Stimulated activated CD4-positive, alpha-beta T cell treated with anti-CD3 and anti-CD28 coated beads, TNF-alpha, amount 100 ng/mL, for 1 hour (primary cell): ENCODE measurements at places on chromosomes 4 and X.

DNA sequence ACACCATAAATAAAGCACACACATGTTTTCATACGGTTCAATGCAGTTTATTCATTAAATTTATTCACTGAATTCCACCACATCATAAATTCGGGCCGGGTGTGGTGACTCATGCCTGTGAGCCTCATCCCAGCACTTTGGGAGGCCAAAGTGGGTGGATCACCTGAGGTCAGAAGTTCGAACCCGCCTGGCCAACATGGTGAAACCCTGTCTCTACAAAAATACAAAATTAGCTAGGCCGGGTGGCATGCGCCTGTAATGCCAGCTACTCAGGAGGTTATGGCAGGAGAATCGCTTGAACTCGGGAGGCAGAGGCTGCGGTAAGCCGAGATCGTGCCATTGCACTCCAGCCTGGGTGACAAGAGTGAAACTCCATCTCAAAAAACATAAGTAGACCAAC lies 131.6 kb downstream of the PDS5A start:
- DNase-seq, result no peak

GRCh38 chr4:35966566-35966965 lies 277.7 kb downstream of the ARAP2 start:
- no peak for DNase-seq

- no peak for DNase-seq
These were observed at the start of gene AR for GRCh38 chrX:67543818-67544217. TSS of gene AR (plus strand) at chrX:67544021. CDS start at chrX:67545147, 1,126 bp downstream.

- DNase-seq, result no peak
These were observed 1222.0 kb upstream of the PRKX start for GRCh38 chrX:4935401-4935800.

GRCh38 chr4:151887816-151888180 lies 127.0 kb upstream of the GATB start:
- no peak for DNase-seq

- no peak for DNase-seq
These were observed 831.3 kb downstream of the NLGN4X start for GRCh38 chrX:5397409-5397808.

GRCh38 chr4:74037076-74037955 lies 1.2 kb downstream of the CXCL3 start:
- no peak for DNase-seq

- DNase-seq, result no peak
These were observed 7.6 kb downstream of the PDE6B start for GRCh38 chr4:632926-633325.

- DNase-seq, result no peak
These were observed 18.9 kb upstream of the ABLIM2 start for GRCh38 chr4:8177552-8177951.

DNA sequence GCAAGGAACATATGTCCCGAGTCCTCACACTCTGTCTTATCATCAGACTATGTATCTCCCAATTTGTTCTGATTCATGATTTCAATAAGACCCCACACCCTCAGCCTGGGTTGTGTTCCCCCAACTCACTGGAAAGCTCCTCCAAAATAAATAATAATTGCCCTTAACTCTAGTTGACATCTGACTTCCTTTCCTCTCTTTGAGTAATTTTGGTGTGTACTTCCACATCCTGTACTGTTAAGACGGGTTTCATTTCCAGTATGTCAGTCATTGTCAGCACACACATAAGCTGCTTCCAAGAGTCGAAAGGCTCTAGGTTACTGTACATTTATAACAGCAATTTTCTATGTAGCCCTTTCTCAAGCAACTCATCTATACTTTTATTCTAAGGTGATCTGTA lies 52.2 kb upstream of the C1QTNF7 start:
- no peak for DNase-seq

DNA sequence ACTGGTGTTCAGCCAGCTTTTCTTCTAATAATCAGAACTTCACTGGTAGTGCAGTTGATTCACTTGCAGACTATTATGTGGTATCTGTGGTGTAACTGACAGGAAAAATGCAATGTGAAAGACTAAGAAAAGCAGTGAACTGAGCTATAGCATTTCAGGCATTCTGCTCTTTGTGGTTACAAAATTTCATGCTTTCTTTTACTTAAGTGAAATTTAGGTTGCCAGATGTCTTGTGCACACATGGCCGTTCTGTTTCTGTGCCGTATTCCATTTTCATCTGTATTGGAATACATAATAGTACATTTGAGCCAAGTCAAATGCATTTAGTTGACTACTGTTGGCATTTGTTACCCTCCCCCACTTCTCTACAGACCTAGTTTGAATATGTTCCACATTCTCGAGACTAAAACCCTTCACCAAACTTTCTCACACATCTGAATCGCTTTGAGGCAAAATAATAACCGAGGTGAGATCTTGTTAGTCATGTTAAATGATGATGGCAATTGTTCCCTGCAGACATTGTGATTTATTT lies 8.2 kb downstream of the RTL3 start:
- DNase-seq, result no peak

DNA sequence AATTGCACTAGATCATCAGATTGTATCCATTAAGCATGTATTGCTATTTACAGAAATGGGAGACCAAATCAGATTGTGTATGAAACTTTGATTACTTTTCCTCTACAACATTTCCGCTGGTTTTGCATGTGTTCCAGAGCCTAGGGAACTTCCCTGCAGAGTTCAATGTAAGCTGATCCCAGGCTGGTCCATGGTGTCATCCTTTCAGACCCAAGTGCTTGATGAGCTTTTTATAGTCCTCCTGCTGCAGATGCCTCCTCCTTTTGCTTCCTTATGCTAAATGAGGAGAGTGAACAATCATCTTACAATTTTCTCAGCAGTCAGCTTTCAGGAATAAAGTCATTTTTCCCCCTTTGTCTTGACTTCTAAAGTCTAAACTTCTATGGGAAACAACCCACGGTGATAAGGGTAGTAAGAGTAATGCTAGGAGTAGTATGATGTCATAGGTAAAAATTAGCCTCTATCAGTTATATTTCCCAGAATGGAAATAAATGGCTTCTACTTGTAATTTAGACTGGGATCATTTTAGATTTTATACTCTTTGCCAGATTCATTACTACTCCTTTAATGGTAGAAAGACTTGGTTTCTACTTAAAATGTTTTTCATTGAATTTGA lies 55.1 kb upstream of the SLC4A4 start:
- DNase-seq, result no peak

DNA sequence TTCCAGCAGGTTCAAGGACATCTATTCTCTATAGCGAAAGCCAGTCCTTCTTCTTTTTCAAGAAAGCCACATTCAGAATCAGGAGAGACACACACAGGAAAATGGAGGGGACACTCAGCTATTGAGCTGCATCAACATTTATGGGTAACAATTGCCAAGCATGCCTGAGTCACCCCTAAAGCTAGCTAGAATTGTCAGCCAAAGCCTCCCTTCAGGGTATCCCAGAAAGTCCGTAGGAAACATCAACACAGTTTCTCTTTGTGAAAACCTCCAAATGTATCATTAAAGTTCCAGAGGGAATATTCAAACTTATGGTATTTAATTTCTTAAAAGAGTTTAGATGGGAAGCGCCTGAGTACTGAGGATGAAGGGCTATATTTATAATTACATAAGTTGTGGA lies 331.1 kb upstream of the SLC7A11 start:
- DNase-seq, result no peak
